ENCODE measurements at places on chromosomes 3 and 15. TPM values are rescaled to one million over a fixed set of nuclear protein-coding genes. Genes with fewer than 3 reads are reported as not detected.

MLF1 gene
- 0.70 TPM for polyA plus RNA-seq

TM4SF1 gene
- polyA plus RNA-seq: not detected

TRH gene
- not detected for polyA plus RNA-seq

C15orf61 gene
- polyA plus RNA-seq: 6.1 TPM

All from naive B cell (primary cell).